ENCODE measurements at places on chromosomes 7 and 10.

GRCh38 chr7:141820067-141820466, 21.2 kb downstream of the PRSS37 start:
- no peak for DNase-seq

DNA sequence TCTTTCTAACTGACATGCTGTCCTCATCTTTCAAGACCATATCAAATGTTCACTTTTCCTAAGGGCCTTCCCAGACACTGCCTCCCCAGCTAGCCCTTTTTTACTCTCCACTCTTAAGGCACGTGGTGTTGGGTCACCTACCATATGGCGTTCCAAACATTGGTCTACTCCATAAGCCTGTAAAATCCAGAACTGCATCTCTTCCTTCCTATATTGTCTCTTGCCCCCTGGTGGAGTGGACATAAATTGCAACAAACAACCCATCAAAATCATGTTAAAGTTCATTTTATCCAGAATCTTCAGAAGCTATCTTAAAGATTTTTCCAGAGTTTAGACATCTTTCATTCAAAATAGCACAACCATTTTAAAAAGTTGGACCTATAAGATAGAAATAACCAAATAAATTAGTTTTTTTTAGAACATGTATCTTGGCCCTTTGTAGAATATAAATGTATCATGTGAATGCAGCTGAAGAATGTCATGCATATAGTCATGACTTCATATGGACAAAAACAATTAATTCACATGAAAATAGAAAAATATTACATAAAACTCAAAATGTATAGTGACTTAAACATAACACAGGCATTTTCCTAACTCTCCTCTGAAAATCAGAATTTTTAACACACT, 180.6 kb upstream of the CHRM2 start:
- no peak for DNase-seq

DNA sequence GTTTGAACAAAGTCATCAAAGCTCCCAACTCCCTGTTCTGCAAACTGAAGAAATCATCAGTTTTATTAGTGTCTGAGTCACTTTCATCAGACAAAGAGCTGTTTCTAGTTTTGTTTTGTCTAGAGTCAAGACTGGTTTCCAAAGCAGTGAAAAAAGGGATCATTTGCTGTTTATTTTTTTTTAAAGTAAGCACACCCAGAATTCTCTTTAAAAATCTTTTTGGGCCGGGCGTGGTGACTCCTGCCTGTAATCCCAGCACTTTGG, 972.0 kb upstream of the CELF2 start:
- no peak for DNase-seq

GRCh38 chr7:73681031-73681430, 2.2 kb downstream of the DNAJC30 start:
- DNase-seq = no peak

DNA sequence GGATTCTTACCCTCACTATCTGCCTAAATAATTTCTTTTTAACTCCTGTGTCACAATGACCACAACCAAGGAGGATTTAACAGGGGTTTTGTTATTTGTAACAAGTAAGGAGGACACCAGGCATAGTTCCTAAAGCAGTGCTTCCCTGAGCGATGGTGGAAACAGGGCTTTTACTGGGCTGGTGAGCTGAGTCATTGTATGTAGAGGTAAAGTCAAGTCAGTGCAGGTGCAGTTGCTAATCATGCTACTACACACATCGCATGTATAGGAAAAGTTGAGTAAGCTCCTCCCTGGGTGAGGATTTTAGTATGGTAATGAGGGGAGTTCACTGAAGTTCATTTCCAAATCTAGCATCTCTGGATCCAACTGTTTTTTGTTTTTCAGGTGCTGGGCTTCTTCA, 22.9 kb upstream of the ABCA13 start:
- DNase-seq = no peak

GRCh38 chr7:25947669-25948516, 204.1 kb upstream of the NFE2L3 start:
- no peak for DNase-seq

All from DMS79 treated with DMSO at 0.1 percent for 48 hours (cell line).